NCI-H774 (cell line): ENCODE measurements at places on chromosomes 16 and 17.

GRCh38 chr17:29041571-29041970 lies 1.4 kb upstream of the PIPOX start:
- DNase-seq = no peak

GRCh38 chr17:17440010-17440843 lies 36.6 kb upstream of the MED9 start:
- DNase-seq = peak; percentile 86

DNA sequence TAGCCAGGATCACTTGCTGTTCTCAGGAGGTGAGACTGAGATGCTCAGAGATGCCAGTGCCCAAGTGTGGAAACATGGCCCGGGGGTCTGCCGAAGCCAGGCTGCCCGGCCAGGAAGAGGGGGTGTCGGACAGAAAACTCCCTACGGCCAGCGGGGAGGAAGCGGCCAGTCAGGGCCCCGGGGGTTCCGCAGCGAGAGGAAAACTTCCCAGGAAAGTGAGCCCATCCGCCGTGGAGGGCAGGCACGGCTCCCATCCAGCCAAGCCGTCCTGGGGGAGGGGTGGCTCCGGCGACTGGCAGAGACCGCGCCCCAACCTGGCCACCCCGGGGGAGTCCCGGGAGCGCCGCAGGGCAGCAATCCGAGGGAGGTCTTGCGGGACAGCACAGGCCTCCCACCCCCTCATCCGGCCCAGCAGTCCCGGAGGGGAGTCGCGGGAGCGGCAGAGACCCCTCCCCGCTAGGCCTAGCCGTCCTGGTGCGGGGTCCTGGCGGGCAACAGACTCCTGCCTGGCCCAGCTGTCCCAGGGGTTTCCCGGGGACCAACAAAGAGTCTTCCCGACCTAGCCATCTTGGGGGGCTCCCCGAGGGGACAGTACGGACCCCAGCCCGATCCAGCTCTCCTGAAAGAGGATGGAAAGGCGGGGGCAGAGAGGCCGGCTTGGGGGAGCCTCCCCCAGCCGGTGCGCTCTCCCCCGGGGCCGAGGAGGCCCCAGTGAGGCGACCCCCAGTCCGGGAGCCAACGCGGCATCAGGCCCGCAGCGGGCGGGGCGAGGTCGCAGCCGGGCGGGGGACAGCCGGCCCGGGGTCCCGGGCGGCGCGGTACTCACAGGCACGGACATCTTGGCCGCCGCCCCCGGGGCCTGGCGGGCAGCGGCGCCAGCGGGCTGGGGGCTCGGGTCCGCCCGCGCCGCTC lies 13.8 kb upstream of the BCAR1 start:
- DNase-seq = no peak

DNA sequence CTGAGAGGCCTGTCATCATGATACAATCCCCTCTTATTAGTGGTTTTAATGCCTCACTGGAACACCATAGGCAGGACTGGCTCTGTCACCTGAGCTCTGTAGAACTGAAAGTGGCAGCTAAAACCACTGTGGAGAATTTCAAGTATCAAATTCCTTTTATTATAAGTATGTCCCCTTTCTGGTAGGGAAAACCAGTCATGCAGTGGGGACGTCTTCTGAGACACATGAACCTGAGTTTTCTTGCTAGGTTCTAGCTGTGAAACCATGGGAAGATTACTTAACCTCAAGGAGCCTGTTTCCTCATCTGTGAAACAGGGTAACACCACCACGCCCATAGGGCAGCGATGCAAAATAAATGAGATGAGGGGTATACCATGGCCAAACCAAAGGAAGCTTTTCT lies 4.7 kb downstream of the VAC14 start:
- no peak for DNase-seq

GRCh38 chr17:7184091-7184488 lies 4.9 kb upstream of the ASGR1 start:
- no peak for DNase-seq

- no peak for DNase-seq
These were observed 56.3 kb downstream of the SF3B3 start for GRCh38 chr16:70579648-70580630.

DNA sequence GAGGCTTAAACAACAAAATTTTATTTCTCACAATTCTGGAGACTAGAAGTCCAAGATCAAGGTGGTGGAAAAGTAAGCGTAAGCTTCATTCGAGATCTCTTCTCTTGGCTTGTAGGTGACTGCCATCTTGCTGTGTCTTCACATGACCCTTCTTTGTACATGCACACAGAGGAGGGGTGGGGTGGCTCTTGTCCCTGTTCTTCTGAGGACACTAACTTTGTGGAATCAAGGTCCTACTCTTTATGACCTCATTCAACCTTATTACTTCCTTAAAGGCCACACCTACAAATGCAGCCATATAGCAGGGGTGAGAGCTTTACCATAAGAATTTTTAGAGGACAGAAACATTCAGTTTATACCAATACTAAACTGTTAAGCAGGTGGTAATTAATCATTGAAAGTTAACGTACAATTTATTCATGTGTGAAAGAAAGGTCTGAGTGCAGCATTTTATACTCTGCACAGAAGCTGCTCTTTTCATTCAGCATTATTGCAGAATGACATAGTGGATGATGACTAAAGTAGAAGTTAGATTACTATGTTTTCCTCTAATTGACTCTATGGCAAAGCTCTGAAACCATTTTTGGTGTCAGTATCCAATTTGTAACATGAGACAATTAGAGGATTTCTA lies 139.9 kb upstream of the HLF start:
- no peak for DNase-seq
